Left lung (tissue), 14 donors: ENCODE measurements at places on chromosomes 16 and 17. TPM values are rescaled to one million over a fixed set of nuclear protein-coding genes. Genes with fewer than 3 reads are reported as not detected.

Gene CRYM
- 1.3 TPM for polyA plus RNA-seq

Gene GNAO1
- polyA plus RNA-seq: 28.9 TPM

Gene HOXB3
- polyA plus RNA-seq: 114 TPM

Gene CCDC144A
- 15.3 TPM for polyA plus RNA-seq

Gene TPSD1
- not detected for polyA plus RNA-seq

Gene TERB1
- 0.46 TPM for polyA plus RNA-seq

Gene SHISA6
- polyA plus RNA-seq: 0.06 TPM

Gene MPO
- polyA plus RNA-seq: 6.6 TPM

Gene DPEP3
- polyA plus RNA-seq: not detected

Gene CLEC19A
- polyA plus RNA-seq: 0.37 TPM

Gene RSKR
- 23.3 TPM for polyA plus RNA-seq

Gene SOX9
- 72.1 TPM for polyA plus RNA-seq

Gene FOXC2
- polyA plus RNA-seq: 0.64 TPM

Gene CRHR1
- polyA plus RNA-seq: not detected

Gene EME2
- 7.9 TPM for polyA plus RNA-seq

Gene KCNJ18
- not detected for polyA plus RNA-seq

Gene TP53TG3F
- not detected for polyA plus RNA-seq

Gene AHSP
- 6.4 TPM for polyA plus RNA-seq

Gene CCDC200
- 16.0 TPM for polyA plus RNA-seq

Gene CDH11
- polyA plus RNA-seq: 335 TPM

Gene ABI3
- 6.5 TPM for polyA plus RNA-seq

Gene FN3K
- polyA plus RNA-seq: 21.8 TPM

Gene ASPA
- polyA plus RNA-seq: 43.6 TPM
